WTC11 (cell line): ENCODE measurements at places on chromosomes 11 and 22. TPM values are rescaled to one million over a fixed set of nuclear protein-coding genes. Genes with fewer than 3 reads are reported as not detected.

GRCh38 chr11:77650123-77650522 is 12.5 kb upstream of the CLNS1A start:
- DNase-seq, result no peak
- no peak overlapping the region for H3K27ac ChIP-seq
- H3K4me1 ChIP-seq, result no peaks in the 10 kb centered on the region
- no peaks in the 10 kb centered on the region for H3K36me3 ChIP-seq
- no peaks in the 10 kb centered on the region for H3K27me3 ChIP-seq
- H3K4me3 ChIP-seq, result no peak overlapping the region

- no peak for DNase-seq
- peaks cover 27% of the 10 kb centered on the region for H3K27me3 ChIP-seq
- peaks cover 21% of the 10 kb centered on the region for H3K4me1 ChIP-seq
Observed at GRCh38 chr11:32418836-32419235, 16.5 kb downstream of the WT1 start.

GRCh38 chr11:130674686-130675308 is 226.4 kb downstream of the ADAMTS15 start:
- DNase-seq, result no peak
- no peaks in the 10 kb centered on the region; the same call in none of the 2 replicates for H3K27me3 ChIP-seq
- peaks cover 12% of the 10 kb centered on the region for H3K36me3 ChIP-seq

- H3K27me3 ChIP-seq, result no peaks in the 10 kb centered on the region
- H3K36me3 ChIP-seq, result no peaks in the 10 kb centered on the region
- H3K4me3 ChIP-seq, result no peak overlapping the region
- no peak for DNase-seq
Observed at GRCh38 chr11:106670069-106670468, 348.2 kb downstream of the GUCY1A2 start.

- no peaks in the 10 kb centered on the region for H3K27me3 ChIP-seq
- H3K4me3 ChIP-seq, result peak within 1 kb of the TSS; percentile 57
Observed at GRCh38 chr11:4704054-4704789, at the start of gene MMP26. TSS of gene MMP26 (plus strand) at chr11:4704784.

GRCh38 chr22:50262460-50262911 is 1.0 kb upstream of the MAPK12 start:
- peak overlapping the region; percentile 66 for H3K4me3 ChIP-seq
- no peaks in the 10 kb centered on the region for H3K36me3 ChIP-seq
- peaks cover 8% of the 10 kb centered on the region for H3K4me1 ChIP-seq

The HYOU1 gene
- 212 to 276 TPM (median 218 TPM) in 3 replicates for total RNA-seq

The DERL3 gene
- 10.9 to 12.5 TPM (median 11.3 TPM) in 3 replicates for total RNA-seq

The IFITM10 gene
- 0.80 to 1.7 TPM (median 1.3 TPM) in 3 replicates for total RNA-seq
